PC-9 (cell line): ENCODE measurements at places on chromosomes 1 and 21.

GRCh38 chr1:25182629-25183028 lies 49.7 kb downstream of the SYF2 start:
- peak; percentile 16 for DNase-seq

DNA sequence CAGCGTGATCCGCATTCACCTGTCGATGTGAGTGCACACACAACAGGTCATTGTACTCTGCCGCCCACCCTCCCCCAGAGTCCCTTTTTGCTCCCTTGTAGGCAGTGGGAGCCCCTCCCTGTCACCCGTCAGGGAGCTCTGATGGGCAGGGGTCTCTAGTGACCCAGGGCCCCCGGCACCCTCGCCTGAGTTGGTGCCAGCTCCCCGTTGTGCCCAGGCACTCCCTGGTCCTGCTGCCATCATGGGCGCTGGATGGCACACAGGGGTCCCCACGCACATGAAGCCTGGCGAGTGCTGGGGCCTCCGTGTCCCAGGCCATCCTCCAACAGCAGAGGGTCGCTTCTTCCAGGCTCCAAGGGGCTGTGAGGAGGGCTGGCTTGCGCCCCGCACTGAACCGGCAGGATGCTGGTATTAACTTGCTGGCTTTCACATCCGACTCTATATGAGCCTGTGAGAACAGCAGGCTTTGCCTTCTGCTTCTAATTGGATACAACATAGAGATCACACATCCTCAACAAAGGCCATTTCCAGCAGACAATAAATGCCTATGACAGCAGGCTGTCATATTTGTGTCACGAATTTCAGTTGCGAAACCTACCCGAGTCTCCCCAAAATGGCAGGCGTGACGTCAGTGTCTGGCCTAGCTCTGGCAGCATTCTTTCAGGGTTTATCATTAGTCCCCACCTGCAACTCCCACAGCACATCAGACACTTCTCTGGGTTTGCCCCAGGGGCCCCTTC lies 35.4 kb downstream of the KIAA1614 start:
- DNase-seq, result peak; percentile 39

DNA sequence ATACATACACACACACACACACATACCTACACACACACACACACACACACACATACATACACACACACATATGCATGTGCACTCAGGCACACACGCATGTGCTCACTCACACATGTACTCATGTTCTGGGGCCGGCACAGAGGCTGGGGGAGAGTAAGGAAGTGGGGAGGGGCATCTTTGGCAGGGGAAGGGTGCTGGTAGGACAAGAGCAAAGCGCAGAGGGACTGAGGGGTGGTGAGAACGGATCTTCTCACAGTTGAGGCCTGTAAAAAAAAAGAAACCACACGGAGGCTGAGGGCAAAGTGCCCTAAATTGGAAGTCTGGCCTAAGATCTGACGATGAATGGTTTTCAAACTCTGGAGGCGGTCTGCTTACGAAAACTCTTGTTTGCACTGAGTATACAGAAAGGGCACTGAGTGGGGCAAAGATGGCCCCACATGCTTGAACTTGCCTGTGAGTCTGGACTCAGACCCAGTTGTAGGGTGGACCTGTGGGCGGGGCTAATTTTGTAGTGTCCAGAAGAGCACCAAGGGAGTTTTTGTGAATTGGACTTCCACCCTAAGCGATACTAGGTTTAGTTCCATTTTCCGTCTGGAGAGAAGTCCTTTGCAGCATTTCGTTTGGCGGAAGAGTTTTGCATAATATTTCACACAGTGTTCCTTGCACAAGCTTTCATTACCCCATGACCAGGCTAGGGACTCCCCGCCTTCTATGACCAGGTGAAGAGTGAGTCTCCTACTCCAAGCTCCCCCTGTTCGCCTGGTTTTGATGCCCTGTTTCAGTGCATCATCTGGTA lies 79.3 kb upstream of the LYST start:
- DNase-seq, result no peak

DNA sequence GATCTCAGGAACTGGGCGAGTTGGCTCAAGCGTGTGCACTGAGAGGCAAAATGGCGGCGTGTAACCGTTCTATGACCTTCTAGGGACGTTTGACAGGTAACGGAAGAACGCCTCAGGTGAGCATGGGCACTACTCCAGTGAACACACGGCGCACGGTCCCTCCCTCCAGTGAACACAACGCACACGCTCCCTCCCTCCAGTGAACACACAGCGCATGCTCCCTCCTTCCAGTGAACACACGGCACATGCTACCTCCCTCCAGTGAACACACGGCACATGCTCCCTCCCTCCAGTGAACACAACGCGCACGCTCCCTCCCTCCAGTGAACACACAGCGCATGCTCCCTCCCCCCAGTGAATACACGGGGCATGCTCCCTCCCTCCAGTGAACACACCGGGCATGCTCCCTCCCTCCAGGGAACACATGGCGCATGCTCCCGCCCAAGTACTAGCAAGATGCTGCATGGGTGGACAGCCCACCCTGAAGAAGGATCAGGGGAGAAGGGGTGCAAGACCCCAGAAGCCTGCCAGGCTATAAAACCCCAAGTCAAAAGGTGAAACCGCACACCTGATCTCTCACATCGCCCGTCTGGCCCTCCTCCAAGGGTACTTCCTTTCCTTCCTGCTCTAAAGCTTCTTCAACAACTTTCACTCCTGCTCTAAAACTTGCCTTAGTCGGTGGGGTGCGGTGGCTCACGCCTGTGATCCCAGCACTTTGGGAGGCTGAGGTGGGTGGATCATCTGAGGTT lies 3.5 kb downstream of the C1orf159 start:
- no peak for DNase-seq

DNA sequence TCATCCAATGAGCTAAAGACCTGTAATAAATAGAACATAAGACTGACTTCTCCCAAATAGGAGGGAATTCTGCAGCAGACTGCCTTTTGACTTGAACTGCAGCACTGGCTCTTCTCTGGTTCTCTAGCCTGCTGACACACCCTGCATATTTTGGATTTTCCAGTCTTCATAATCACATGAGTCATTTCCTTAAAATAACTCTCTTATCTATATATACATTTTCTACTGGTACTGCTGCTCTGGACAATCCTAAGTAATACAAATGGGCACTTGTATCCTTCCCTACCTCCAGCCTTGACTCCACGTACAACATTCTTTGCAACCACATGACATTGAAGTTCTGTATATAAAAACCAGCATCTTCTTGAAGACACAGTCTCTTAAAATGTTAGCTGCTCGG lies 429.4 kb upstream of the TMPRSS15 start:
- peak; percentile 15 for DNase-seq

GRCh38 chr1:198001776-198002408 lies 84.7 kb downstream of the LHX9 start:
- no peak for DNase-seq

DNA sequence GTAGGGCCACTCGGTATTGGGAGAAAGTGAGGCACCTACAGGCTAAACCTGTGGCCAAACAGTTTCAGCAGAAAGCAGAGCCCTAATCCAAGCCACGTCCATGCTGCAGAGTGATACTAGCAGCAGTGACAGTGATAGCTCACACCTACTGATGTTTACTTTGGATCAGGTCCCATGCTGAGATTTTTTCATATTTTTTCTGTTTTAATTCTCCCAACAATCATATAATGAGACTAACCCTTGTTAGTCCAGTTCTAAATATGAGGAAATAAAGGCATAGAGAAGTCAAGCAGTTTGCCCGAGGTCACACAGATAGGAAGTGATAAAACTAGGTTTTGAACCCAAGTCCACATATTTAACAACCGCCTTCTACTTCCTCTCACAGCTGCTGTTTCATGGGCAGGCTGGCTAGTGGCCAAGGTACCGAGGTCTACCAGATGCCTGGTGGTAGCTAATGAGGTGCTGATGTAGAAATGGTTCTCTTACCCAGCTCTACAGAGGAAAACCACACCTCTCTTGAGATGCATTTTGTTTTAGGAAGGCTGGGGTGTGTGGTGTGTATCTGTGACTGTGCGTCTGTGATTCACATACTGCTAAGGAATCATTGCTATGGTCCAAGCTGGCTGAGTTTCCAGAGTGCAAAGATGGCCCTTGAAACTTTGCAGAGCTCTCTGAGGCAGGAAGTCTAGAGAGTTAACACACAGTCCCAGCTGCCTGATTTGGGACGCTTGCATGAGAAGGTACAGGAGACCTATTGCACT lies 80.3 kb upstream of the ARTN start:
- peak; percentile 79 for DNase-seq

DNA sequence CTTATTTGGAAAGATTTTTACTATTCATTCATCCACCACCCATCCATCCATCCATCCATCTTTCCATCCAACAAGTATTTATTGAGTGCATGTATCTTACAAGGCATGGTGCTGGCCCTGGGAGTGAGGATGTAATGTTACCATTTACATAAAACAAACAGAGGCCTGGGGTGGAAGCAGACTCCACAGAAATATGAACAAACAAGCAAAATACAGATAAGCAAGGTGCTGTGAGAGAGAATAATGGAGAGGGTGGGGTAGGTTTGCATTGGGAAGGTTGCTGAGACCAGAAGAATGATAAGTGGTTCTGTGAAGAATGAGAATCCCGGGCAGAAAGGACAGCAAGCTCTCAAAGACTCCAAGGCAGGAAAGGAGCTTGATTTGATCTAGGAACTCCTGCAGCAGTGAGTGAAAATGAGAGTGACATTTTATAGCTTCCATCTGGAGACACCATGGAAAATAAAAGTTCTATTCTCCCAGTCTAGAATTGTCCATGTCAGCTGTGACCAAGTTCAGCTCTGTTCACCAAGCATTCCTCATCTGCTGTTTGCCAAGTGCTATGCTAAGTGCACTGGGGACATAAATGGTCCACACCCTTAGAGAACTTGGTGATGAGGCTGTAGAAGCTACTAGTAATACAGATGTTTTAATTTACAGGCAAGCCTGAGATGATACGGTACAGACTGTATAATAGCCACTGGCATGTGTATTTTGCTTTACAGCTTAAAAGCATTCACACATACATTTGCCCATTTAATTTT lies 75.3 kb downstream of the PEX14 start:
- DNase-seq, result no peak

- no peak for DNase-seq
These were observed 81.1 kb upstream of the CNTN2 start for GRCh38 chr1:204961765-204962419.

- DNase-seq, result no peak
These were observed 15.9 kb downstream of the LZIC start for GRCh38 chr1:9927259-9927658.

DNA sequence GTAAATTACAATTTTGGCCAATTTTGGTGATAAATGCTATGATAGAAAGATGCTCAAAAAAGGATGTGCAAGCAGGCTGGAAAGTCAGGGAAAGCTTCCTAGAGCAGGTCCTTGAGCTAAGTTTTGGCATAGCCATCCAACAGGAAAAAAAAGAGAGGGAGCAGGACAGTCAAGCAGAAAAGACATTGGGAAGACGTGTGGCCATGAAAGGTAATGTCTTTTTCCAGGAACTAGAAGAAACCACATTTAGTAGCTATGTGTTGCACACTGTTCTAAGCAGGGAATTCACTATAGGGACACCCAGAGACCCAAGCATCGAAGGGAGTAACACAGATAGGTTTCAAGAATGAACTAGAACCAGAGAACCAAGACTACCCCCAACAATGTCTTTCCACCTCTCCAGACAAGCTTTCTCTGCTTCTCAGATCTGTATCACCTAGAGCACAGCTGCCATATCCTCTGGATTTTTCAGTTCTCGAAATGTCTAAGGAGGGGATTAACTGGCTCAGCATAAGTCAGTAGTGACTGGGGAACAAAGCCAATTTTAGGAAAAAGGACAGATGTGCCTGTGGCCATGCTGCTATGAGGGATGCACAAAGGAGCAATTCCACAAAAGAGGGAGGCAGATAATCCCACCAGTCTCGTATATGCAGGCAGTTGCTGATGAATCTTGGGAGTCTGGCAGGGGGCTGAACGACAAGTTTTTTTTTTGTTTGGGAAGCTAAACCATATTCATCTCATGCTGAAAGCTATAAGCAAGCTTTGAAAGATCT lies 97.1 kb upstream of the DAB1 start:
- no peak for DNase-seq

- no peak for DNase-seq
These were observed 90.7 kb downstream of the GALNT2 start for GRCh38 chr1:230157420-230158390.

DNA sequence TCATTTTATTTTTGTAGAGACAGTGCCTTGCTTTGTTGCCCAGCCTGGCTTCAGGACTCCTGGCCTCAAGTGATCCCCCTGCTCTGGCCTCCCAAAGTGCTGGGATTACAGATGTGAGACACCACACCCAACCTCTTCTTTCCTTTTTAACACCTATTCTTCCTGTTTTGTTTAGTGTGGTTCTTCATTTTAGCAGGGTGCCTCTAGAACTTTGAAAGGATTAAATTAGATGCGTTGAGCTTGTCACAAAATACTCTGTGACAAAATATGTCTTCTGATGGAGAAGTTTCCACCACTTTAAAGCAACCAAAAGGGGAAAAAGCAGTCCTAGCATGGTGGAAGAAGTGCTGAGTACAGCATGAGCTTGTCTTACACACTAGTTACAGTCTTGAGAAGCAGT lies 42.0 kb downstream of the CDC14A start:
- DNase-seq, result no peak

DNA sequence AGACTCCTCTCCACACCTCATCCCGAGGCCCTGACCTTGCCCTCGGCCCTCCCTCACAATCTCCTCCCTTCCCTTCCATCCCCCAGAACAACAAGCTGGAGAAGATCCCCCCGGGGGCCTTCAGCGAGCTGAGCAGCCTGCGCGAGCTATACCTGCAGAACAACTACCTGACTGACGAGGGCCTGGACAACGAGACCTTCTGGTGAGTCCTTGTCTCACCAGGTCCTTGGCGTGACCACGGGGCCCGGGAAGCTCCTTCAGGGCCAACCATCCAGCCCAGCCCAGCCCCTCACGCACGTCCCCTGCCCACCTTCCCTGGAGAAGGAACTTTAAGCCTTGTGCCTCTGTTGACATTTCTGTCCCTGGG lies 15.6 kb downstream of the PODN start:
- no peak for DNase-seq

DNA sequence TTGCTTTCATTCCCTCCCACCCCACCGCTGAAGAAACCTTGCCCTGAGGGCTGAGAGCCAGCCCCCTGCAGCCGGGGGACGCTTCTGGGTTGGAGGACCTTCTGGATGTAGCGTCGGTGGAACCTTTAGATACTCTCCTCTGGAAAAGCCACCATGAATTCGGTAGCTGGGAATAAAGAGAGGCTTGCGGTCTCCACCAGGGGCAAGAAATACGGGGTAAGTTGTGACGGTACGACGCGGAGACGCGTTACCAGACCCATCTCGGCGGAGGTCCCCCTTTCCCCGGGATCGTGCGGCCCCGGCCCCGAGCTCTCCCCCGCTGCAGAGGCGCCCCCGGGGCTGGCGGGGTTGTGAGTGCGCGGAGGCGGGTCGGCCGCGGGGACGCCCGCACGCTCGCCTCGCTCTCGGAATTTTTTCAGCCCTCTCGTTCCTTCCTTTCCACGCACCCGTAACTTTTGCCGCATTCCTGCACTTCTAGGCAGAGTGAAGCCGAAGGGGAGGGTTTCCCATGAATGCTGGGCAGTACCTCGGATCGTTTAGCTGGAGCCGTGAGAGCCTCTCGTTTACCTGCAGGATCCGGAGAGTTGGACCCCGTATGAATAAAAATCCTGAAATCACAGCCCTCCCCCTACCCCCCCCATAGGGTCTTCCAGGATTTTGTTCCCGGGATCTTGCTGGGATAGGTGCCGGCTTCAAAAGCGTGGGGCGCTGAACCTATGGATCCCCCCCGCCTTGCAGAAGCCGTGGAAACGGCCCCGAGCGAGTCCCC lies 671 bp downstream of the KIF26B start:
- no peak for DNase-seq
